ENCODE measurements at places on chromosomes 1 and 21.
A peak's percentile ranks its signal among the peaks of the same experiment; 100 is the strongest.

DNA sequence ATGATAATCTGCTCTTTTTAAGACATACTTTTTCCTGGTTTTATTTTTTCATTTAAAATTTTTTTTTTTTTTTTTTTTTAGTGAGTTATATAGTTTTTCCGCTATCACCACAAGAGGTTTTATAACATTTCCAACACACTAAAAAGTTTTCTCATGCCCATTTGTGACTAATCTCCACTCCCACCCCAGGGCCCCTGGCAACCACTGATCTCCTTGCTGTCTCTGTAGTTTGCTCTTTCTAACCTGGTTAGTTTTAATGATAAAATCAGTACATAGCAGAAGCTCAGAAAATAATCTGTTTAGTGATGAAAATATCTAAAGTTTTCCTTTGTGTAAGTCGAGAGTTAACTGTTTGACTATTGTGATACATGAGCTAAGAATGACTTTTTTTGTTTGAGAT, 41.8 kb downstream of the IARS2 start:
- no peak for DNase-seq

GRCh38 chr1:57018119-57018518, 52.3 kb upstream of the C8B start:
- DNase-seq, result no peak

- no peak for DNase-seq
These were observed 119.7 kb downstream of the GDAP2 start for GRCh38 chr1:117809764-117810163.

DNA sequence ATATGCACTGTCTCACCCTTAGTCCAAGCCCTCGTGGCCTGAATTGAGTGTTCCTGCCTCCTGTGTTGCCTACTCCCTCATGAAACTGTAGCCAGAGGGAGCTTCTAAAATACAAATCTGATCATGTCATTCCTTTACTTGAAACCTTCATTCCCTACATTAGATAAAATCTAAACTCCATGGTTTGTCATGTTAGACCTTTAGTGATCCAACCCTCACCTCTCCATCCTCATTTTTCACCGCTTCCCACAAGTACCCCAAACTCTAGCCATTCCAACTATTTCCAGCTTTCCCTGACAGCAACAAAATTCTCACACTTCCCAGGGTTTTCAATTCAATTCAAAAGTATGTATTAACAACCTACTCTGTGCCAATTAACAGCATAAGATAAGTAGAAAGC, 18.3 kb upstream of the CNTN2 start:
- DNase-seq, result no peak

GRCh38 chr1:112532064-112532463, 23.3 kb downstream of the WNT2B start:
- DNase-seq, result no peak

- peak; percentile 62 for DNase-seq
These were observed 614.3 kb downstream of the NCAM2 start for GRCh38 chr21:21612466-21612865.

DNA sequence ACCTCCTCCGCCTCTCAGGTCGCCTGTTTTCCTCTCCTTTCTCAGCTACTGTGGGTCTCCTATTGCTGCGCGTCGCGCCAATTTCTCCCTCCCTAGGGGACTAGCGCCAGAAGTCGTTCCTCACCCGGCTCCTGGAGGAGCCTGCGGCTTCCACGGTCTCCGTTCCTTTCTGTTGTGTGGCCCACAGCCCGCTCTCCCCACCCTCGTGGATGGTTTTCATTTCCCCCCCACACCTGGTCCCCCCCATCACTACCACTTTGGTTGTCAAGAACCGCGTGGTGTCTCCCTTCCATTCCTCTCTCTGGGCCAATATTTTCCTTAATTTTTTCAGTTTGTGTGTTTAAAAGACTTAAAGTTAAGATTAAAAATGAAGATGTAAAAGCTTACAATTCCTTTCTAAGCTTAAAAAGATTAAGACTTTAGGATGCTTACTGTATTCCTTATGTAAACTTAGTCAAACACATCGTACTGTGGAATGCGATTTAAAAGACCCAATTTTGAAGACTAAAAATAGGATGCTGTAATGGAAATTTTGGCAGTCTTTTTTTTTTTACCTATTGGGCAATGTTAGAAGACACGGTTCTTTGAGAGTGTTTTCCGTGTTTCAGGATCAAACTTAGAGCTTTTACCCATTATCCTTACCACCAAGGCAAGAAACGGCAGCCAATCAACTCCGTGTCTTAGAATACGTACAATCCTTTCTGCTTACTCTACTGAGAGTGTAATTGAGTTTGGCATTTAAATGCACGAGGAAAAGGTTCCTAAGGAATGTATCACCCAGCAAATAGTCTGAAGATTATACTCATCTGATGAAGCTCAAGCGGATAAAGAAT, 773 bp downstream of the CNST start:
- no peak for DNase-seq

Measured in HS-27A (cell line).